ENCODE measurements at places on chromosomes 2 and 18. TPM values are rescaled to one million over a fixed set of nuclear protein-coding genes. Genes with fewer than 3 reads are reported as not detected.

GRCh38 chr2:228479014-228479413 lies 297.5 kb upstream of the SPHKAP start:
- DNase-seq = no peak

APOB gene
- total RNA-seq = under 0.01 TPM

DNA sequence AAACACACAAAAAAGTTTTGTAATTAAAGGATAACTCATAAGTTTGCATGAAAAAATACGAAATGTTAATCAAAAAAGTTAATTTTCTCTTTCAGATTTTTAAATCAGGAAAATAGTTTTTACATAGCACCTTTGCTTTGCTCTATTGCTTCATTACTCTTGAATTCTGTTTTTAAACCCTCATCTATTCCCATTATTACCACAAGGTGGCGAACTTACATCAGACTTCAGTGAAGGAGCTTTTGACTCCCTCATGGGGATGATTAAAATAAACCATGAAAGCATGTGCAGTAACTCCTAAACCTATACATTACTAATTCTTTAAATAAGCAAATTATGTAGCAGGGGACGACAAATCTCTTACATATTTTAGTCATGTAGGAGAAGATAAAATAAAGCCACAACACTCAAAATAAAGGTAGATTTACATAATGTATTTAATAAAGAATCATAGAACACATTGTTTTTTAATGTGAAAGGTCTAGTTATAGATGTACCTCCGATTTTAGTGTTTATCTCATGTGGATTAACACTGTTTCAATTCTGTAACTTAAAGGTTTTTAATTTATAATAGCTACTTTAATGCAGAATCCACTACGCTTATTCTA lies 105.2 kb downstream of the NETO1 start:
- DNase-seq = peak; percentile 60

- DNase-seq = peak; percentile 86
Measured at GRCh38 chr2:196607073-196607472, 32.4 kb upstream of the CCDC150 start.

MYOM1 gene
- total RNA-seq = 1.1 TPM

DNA sequence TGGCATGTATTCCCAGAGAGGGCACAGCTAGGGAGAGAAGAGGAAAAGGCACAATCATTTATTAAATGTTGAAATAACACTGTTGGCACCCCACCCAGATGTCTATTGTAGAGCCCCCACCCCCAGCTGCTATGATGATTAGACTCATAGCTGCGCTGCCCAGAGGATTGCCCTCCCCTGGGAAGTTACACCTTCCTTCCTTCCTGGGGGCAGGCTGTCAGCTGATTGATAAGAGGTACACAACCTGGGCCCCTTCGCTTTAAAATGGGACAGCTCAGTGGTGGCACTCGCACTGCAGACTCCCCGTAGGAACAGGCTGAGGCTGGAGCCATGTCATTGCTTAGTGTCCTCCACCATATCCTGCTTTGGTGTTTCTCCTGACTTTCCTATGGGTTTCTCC lies 18.1 kb downstream of the TEX51 start:
- DNase-seq = no peak

DNA sequence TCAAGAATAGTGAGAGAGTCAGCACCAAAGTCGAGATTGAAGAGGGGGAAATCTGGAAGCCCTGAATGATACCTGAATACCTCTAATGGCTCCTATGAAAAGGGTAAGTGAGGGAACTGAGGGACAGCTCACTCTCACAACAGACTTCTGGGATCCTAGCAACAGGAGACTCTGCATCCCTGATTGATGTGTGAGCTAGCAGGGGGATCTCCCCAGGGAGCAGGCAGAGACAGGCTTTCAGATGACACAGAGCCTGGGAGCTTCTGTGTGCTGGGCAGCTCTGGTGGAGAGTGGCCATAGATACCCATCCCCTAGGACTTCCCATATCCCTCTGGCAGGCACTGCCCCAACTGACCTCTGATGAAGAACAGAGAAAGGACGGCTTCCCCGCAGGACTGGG lies 206.2 kb downstream of the EXOC6B start:
- DNase-seq = peak; percentile 31

ELOA2 gene
- not detected for total RNA-seq

DNA sequence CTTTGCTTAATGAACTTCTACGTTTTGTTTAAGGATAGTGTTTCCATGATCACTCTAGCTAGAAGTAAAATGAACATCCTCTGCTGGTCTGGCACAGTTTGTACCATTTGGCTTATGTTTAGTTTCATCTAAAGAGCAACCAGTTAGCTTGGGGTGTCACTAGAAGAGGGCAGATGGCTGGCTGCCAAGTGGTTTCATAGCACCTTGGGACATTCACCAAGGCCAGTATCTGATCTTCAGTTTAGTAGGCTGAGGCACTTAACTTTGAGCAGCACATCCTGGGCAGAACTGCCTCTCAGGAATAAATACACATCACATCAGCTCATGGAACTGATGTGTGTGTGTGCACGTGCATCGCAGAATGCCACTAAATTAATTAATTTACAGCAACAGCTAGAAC lies 68.4 kb downstream of the NXPH2 start:
- DNase-seq = no peak

DNA sequence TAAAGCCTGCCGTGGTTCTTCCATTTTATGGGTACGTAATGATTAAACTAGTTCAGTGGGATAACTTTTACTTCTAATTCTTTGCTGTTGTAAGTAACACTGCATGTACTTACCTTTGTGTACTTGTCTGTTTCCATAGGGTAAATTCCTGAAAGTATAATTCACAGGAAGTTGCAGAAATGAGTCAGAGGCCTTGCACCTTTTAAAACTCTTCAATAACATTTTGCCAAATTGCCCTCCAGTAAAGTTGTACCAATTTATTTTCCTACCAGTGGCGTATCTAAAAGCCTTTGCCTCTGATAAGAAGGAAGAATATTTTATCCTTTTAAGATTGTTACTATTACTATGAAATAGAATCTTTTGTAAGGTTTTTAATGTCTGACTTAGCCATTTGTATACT lies 65.1 kb downstream of the CAB39 start:
- DNase-seq = peak; percentile 79

- no peak for DNase-seq
Measured at GRCh38 chr18:23066060-23066459, 69.2 kb upstream of the CABLES1 start.
